ENCODE measurements at places on chromosomes 3 and 15.

DNA sequence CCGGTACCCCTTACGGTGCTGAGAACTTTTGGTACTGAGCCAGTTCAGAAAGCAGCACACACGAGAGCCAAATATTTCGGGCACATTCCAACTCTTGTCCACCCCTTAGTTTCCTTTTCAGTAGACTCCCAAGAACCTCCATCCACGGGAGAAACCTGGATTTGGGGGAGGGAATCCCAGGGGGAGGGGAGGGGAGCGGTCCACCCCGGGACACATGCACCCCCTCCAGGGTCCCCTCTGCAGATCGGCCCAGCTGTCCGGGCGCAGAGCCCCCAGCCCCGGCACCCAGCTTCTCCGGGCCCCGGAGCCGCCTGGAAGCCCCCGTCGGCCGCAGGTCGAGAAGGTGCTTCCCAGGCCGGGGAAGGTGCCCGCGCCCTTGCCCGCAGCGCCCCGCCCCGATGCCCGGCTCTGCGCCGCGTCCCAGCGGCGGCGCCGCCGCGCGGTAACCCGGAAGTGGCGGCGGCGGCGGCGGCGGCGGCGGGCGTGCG is 455 bp upstream of the ABHD17C start:
- DNase-seq = no peak

DNA sequence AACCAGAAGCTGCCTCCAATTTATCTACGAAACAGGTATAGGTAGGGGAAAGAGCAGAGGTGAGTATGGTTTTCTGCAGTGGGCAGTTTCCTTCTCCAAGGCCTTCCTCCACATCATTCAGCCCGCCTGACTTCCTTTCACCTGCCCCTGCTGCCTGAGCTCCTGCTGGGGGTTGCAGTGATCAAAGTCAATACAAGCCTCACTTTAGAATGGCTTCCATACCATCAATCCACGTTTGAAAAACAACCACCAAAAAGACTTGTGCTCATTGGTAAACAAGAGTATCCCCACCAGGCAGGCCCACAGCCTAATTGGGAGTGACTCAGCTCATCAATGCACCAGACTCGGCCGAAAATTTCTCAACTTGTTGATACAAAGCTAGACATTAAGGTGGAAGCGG is 159.9 kb downstream of the MAGI1 start:
- DNase-seq = no peak

DNA sequence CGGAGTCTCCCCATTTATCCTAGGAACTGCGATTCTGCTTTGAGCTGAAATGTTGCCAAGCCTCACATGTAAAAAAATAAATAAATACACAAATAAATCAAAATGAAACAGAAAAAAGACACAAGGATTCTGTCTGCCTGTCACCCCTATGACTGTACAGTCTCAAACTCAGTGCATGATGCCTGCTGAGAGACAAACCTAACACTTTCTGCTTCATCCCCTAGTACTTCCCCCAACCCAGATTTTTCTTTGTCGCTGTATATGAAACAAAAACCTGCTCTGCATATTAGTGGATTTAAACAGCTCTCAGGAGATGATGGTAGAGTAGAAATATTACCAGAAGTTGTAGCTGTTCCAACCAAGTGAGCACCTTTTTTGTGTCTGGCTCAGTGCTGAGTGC is 530.7 kb upstream of the CFAP20DC start:
- no peak for DNase-seq

DNA sequence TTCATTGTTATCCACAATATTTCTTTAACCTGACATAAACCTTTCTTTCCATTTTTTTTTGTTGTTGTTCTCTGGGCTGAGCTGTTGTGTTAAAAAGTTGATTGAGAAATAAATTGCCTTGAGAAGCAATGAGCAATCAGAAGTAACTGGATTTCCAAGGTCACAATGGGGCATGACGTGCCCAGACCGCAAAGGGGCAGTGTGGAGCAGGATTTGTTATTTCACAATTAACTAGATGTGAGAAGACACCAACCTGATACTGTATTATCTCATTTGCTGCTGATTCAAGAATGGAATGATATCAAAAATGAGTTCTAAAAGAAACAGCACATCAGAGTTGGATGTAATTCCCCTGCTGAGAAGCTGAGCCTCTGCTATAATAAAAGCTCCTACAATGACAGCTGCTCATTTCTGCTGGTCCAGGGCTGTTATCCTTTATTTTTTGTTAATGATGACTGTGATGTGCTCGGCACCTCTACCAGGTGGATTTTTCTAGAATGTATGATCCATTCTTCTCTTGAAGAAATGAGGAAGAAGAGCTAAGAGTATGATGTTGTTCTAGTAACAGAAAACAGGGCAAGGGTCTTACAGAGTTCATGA is 28.1 kb downstream of the CPNE4 start:
- no peak for DNase-seq

- DNase-seq = no peak
Measured at GRCh38 chr3:175335229-175335628, 476.1 kb downstream of the NAALADL2 start.

- no peak for DNase-seq
Measured at GRCh38 chr15:85314633-85315032, 65.8 kb upstream of the AKAP13 start.

GRCh38 chr15:74168711-74169126 is 4.8 kb upstream of the ISLR start:
- no peak for DNase-seq

DNA sequence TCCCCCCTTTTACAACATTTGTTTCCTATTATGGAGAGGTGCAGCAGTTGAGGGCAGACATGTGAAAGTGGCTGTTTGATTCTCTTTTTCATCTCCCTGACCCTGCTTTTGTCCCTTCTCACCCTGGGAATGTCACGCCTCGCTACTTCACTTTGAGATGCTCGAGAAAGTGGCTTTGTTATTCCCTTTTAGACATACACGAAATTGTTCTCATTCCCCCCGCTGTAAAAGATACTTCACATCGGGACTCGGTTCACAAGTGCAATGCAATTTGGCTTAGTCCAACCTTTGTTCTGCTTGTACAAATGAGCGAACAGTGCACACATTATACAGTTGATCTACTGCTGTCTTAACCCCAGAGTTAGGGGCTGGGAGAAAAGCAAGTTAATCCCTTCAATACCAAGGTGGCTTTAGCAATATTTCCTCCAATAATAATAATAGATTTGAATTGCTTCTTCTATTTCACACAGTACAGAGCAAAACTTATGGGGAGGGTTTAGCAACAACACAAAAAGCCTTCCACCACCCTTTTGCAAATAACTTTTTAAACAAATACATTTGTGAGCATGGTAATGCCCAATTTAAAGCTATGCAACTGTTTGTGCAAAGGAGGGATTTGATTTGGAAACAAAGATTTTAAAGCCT is 5.7 kb upstream of the FOXB1 start:
- no peak for DNase-seq

DNA sequence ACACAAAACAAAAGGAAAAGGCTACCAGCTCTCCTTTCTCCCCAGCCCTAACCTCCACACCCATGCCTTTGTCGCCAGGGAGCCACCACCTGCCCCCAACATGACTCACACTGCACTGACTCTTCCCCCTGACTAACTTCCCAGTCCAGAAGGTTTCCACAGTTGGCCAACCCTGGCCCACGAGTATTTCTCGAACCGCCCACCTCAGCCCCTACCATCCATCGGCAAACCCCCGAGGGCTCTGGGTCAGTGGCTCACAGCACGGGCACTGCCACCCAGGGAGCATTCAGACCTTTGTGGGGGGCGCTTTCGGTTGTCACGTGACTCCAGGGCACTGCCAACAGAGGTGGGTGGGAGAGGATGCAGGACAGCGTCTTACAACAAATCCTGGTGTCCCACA is 152.3 kb downstream of the LRRC28 start:
- DNase-seq = no peak

DNA sequence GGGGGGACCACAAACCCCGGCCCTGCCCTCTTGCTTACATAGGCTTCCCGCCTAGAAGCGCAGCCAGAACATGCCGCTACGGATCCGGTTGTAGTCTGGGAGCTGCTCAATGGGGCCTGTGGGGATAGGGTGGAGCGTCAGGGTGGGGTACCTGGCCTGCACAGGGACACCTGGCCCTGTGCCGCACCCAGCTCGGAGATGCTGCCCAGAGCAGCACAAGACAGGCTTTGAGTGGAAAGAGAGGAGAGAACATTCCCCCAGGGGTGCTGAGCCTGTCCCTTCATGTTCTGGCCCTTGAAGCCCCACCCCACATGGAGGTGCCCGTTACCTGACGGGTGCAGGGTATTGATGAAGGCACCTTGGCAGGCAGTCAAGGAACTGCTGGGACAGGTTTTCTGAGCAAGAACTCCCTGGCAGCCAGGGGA is 4.0 kb upstream of the COL7A1 start:
- no peak for DNase-seq

- no peak for DNase-seq
Measured at GRCh38 chr3:132553826-132554225, 43.2 kb upstream of the ACKR4 start.

GRCh38 chr3:161187046-161187445 is 34.1 kb upstream of the NMD3 start:
- no peak for DNase-seq

- DNase-seq = no peak
Measured at GRCh38 chr3:64457811-64458210, 230.0 kb downstream of the ADAMTS9 start.

DNA sequence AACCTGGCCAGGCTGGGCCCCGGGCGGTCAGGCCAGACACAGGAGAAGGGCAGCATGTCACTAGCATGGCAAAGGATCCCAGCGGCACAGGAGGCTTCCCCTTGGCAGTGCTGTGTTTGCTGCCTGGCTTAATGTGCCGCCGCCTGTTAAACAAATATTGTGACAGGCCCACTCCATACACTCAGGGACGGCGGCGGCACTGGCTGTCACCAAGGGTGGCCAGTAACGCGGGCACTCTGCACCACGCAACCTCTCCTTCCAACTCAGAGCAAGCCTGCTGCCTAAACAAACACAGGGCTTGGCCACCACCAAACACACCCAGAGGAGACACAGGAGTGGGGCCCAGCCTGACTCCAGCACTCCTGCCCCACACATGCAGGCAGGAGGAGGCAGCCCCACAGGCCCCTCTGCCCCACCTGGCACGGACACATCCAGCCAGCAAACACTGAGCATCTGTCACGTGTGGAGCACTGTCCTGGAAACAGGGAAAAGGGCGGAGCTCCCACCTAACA is 48.0 kb downstream of the TPRA1 start:
- DNase-seq = no peak

DNA sequence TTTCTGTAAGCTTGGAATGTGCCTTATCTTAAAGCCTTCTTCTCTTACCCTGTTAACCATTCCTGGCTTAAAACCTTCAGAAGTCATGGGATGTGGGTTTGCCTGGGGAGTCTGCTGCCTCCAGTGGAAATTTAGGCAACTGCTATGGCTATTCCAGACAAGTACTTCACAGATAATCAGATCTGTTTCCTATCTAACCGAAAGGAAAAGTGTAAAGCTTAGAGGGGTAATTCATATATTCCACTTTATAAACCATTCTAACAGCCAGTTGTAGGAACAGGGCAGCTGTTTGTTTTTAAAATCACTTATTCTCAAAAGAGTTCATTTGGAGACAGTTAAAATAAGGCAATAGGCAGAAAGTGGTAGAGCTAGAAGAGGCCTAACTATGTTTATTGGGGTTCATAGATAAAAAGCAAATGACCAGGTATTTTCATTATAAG is 219.9 kb downstream of the TCF12 start:
- DNase-seq = no peak

DNA sequence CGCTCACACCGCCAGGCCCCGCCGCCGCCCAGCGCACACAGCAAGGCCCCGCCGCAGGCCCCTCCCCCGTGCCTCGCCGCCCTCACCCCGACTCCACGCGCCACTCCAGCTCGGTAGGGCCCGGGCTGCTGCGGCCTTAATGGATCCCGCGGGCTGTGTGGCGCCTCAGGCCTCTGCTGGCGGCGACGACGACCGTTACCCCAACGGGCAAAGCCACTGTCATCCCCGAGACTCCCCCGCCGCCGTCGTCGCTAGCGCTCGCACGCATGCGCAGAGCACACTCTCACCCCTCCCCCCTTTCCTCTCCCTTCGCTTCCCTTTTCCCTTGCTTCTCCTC is at the start of gene MSL2:
Gene MSL2 (minus strand): TSS at position 272 of the 337 bp plus-strand sequence. CDS start 1,222 bp downstream, outside the sequence.
- no peak for DNase-seq

GRCh38 chr3:125186800-125187598 is 25.5 kb downstream of the SLC12A8 start:
- DNase-seq = no peak

DNA sequence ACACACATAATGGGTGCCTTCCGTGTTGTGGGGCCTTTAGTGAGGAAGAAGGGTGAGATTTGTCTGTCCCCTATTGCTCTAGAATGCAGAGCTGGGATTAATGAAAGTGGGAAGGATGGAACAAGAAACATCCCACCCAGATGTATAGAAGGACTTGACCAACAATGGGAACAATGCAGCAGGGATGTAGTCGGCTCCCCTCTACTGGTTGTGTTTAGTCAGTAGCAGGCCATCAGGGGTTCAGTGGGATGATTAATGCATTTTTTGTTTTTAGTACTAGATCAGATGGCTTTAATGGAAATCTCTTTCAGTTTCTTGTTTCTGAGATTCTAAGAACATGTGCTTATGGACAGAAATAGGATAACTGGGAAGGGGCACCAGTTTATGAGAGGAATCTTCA is 156.0 kb upstream of the ROPN1 start:
- no peak for DNase-seq

DNA sequence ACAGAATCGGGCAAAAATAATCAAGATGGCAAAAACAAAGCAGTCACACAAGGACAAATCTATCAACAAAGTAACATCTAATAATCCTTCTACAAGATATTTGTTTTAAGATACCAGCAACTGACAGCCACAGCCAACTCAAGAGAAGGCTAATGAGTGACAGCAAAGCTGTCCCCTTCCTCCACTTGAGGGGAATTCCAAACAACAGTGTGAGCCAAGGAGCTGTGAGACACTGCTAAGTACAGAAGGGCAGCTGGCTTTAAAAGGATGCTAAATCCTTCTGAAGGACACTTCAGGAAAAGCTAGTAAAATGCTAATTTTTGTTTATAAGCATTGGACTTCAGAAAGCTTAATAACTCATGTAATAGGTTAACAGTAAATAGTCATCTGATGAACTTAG is 120.3 kb upstream of the GOLGA8J start:
- no peak for DNase-seq

DNA sequence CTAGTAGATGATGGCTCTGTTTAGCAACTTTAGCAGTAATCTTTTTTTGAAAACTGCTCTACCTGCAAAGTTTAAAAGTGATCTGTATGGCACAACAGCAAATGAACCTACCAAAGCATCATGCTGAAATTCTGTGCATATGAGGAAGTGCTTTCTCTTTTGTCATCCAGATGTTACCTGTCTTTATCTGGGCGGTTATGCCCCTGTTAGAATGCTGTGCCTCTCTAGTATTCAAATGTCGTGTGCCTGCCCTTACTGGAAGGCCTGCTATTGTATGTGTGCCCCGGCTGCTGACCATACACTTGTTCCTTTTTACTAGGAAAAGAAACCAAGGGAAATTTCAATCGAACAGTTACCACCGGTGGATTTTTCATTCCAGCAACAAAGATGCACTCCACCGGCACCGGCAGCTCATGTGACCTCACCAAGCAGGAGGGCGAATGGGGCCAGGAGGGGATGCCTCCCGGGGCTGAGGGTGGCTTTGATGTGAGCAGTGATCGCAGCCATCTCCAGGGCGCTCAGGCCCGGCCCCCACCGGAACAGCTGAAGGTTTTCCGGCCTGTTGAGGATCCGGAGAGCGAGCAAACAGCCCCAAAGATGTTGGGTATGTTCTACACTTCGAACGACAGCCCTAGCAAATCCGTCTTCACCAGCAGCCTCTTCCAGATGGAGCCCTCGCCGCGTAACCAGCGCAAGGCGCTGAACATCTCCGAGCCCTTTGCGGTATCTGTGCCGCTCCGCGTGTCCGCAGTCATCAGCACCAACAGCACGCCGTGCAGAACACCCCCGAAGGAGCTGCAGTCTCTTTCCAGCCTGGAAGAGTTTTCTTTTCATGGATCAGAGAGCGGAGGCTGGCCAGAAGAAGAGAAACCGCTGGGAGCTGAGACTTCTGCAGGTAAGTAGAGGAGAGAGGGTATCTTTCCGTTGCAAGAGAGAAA is 61.6 kb downstream of the TMEM39A start:
- DNase-seq = no peak

Measured in NCI-H1048 (cell line).